ENCODE measurements at places on chromosomes 12 and 14.
A peak's percentile ranks its signal among the peaks of the same experiment; 100 is the strongest.

DNA sequence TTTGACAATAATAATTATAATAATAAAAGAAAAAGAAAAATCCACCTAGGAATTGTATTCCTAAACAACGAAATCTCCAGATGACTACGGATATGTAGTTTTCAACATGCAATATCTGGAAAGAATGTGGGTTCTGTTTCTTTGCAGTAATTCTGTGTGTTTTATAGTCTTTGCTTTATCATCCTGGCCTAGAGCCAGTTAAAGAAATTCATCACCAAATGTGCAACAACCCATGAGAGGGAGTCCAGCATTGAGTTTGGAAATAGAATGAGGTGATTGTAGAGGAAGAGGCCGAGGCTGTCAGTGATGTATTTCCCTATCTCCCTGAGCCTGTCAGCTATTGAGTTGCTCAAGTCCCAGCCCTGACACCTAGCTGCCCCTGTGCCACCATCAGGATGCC is 200.5 kb upstream of the DCN start:
- DNase-seq = peak; percentile 45

- DNase-seq = no peak
These were observed 31.8 kb upstream of the RPH3A start for GRCh38 chr12:112759786-112760185.

DNA sequence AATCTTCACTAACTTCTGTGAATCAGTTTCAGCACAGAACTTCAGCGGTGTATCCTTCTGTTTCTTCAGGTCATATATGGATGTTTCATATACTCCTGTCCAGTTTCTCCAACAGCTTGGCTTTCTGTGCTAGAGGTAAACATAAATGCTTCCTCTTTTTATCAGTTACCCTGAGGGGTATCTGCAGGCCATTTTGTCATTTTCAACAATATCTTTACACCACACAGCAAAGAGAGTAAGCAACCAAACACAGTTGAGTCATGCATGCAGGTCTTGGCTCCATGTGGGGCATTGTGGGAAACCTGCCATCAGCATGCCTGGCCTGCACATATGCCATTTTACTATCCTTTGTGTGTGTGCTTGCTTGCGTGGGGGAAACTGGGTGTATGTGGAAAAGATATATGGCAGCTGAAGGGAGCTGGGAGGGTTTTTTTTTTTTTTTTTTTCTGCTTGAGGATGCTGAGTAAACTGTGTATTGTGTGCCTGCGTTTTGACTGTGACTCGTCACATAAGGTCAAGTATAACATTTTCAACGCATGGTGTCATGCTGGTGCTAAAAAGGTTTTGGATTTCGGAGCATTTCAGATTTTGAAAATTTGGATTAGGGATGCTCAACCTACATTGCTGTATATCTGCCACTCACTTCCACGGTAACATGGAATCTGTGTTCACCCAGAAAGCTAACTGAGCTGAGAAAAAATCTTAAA is 56.1 kb upstream of the YARS2 start:
- DNase-seq = no peak

DNA sequence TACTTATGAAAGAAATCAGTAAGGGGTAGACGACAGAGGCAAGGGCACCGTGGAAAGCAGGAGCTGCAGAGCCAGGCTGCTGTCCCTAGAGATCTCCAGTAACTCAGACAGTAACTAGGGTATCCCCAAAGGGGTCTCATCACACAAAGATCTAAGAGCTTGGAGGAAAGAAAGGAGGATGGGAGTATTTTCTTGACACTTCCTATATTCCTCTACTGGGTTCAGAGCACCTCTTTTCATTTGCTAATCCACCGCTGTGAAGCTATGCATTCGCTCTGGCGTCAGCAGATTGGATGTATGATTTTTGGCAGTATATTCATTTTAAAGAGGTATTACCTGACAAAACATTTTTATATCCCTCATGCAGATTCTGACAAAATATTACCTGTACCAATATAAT is 12.6 kb downstream of the USP44 start:
- no peak for DNase-seq

Measured in iris pigment epithelial cell (primary cell).